ENCODE measurements at places on chromosomes 11 and 22.

- DNase-seq, result peak; percentile 14
Measured at GRCh38 chr11:86176165-86176884, 68.2 kb upstream of the EED start.

DNA sequence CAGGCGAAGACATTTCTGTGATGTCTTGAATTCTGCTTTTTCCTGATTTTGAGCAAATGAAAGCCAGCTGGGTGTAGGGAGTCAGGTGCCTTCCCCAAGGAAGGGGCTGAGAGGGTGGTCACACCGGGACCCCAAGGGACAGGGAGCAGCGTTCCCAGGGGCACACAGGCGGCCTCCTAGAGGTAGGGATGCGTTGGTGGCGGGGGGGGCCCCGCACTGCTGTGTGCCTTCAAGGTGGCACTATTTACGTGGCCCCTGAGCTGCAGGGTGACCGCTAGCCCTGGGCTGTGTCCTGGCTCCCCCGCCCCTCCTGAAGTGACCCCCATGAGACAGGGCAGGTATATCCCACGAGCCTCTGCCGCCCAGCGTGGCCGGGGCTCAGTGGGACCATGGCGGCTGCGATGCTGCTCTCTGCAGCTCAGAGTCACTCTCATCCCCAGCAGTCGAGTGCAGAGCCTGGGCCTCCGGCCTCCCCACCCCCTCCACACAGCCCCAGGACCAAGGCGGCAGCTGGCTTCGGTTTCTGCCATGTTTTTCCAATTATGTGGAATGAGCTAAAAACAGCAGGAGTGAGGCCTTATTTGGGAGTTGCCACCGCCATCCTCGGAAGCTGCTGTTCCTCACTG lies 60.9 kb downstream of the LRP5 start:
- no peak for DNase-seq

DNA sequence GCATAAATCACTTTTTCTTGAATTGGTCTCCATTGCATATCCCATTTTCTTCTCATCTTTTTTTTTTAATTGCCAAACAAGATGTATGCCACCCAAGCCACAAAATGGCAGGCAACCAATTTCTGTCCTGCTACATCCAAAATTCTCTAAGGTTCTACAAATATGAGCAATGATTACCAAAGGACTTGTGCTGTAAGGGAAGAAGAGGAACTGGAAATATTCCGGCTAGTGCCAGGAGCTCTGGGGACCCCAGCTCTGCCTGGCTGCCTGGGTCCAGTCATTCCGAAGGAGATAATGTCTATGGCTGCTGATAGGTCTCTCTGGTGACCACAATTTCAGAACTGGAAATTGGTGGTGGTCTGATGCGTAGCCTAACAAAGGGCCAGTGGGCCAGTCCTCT lies 17.1 kb upstream of the SNX32 start:
- no peak for DNase-seq

DNA sequence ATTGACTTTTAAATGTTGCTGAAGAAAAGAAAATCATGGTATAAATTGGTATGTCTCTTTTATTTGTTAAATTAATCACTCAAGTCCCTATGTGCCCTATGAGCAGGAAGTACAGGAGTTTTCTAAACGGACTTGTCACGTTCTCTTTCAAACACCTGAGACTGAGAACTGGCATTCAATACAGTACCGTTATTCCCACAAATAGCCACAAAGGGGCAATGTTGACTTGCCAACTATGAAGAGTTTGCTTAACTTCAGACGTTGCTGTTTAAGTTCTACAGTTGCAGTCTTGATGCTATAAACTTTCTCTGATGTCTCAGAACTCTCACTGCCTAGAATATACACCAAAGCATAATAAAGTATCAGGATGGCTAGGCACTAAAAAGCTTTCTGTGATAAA lies 7.6 kb downstream of the OR56A1 start:
- DNase-seq, result no peak

GRCh38 chr22:36386351-36386899 lies 1.3 kb downstream of the MYH9 start:
- peak; percentile 64 for DNase-seq

DNA sequence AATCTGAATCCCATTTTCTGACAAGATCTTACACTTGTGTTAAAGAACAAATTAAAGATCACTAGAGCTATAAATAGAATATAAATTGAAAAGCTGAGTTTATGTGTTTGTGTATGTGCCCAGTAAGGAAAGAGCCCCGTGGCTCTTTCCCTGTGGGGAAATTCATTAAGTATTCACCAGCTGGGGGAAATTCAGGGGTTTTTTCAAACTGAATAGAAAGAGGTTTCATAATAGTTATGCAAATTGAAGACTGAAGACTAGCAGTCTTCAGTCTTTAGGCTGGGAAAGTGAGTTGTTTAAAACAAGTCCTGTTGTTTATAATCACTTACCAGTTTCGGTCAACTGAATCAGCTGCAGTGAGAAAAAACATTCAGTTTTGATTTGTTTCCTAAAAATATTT lies 11.3 kb upstream of the MS4A7 start:
- DNase-seq, result no peak

Data from stimulated activated CD8-positive, alpha-beta memory T cell treated with anti-CD3 and anti-CD28 coated beads, Interleukin-2, amount 100 ng/mL, for 48 hours (primary cell).